Activated T-cell treated with anti-CD3 and anti-CD28 coated beads for 24 hours (primary cell): ENCODE measurements at places on chromosomes 3 and 15.

DNA sequence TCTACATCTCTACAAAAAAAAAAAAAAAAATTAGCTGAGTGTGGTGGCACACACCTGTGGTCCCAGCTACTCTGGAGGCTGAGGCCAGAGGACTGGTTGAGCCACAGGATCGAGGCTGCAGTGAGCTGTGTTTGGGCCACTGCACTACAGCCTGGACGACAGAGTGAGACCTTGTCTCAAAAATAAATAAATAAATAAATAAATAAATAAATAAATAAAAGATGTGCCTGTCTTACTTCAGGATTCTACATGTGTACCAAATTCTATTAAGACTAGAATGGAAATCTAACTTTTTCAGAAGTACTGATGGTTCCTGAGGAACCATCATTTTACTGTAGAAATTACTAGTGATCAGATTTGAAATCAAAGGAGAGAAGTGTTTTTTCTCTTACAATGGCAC is 51.9 kb downstream of the TTBK2 start:
- no peak for DNase-seq

- DNase-seq: no peak
Measured at GRCh38 chr15:101378879-101379278, 83.8 kb upstream of the SNRPA1 start.

- DNase-seq: peak; percentile 4
Measured at GRCh38 chr3:68007621-68008226, 353.3 kb upstream of the SUCLG2 start.

GRCh38 chr3:30811151-30811795 is 83.2 kb downstream of the GADL1 start:
- no peak for DNase-seq

- peak; percentile 74 for DNase-seq
Measured at GRCh38 chr15:94230883-94231722, at the start of gene MCTP2. Gene MCTP2, plus strand, starts transcription at chr15:94231561. Its CDS starts 66,705 bp downstream, at chr15:94298266.

GRCh38 chr3:101069901-101070798 is 76.9 kb upstream of the ABI3BP start:
- DNase-seq: peak; percentile 35

GRCh38 chr3:149177122-149177521 is 44.5 kb downstream of the CP start:
- no peak for DNase-seq

DNA sequence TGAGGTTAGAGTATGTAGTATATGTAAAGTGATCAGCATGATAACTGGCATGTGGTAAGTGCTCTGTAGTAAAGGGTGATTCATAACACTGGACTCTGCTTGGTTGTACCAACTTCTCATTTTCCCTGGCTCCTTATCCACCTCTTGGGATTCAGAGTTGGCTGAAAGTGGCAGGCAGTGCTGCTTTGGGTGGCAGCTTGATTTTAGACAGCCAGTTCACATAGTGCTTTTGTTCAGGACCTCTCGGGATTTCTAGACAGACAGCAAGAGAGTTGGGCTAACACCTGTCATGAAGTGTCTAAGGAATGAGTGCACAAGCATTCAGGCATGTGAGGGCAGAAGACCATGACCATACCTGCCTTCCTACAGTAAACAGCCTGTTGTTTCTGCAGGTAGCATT is 69.0 kb downstream of the RBM6 start:
- no peak for DNase-seq

- no peak for DNase-seq
Measured at GRCh38 chr3:149609595-149609994, 48.2 kb downstream of the WWTR1 start.

- no peak for DNase-seq
Measured at GRCh38 chr3:112302150-112302830, 8.3 kb upstream of the SLC9C1 start.

GRCh38 chr15:96125721-96126415 is 204.6 kb upstream of the NR2F2 start:
- DNase-seq: no peak

GRCh38 chr3:129694228-129694627 is 87.8 kb upstream of the PLXND1 start:
- DNase-seq: no peak

DNA sequence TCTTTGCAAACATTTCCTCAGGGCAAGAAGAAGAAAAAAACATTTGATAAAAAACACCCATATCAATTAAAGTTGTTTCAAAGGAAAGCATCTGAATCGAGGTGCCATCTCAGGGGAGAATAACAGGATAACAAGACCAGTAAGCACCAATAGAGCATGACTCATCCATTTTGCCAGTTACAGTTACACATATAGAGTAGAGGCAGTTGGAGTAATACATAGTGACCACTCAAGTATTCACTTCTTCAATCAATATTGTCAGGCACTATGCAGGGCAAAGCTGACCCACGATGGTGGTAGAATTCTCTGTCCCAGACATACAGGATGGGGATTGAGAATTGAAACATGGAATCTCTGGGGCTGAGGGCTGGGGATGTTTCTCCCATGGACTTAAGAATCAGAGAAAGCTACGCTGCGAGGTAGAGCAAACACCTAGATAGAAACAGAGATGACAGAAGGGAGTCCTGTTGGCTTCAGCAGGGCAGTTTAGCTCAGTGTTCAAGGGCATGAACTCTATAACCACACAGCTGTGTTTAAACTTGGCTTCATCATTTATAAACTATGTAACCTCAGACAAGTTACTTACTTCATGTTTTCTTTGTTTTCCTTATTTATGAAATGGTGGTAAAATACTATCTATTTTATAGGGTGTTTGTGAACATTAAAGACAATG is 186.4 kb upstream of the NANOGP8 start:
- DNase-seq: no peak

DNA sequence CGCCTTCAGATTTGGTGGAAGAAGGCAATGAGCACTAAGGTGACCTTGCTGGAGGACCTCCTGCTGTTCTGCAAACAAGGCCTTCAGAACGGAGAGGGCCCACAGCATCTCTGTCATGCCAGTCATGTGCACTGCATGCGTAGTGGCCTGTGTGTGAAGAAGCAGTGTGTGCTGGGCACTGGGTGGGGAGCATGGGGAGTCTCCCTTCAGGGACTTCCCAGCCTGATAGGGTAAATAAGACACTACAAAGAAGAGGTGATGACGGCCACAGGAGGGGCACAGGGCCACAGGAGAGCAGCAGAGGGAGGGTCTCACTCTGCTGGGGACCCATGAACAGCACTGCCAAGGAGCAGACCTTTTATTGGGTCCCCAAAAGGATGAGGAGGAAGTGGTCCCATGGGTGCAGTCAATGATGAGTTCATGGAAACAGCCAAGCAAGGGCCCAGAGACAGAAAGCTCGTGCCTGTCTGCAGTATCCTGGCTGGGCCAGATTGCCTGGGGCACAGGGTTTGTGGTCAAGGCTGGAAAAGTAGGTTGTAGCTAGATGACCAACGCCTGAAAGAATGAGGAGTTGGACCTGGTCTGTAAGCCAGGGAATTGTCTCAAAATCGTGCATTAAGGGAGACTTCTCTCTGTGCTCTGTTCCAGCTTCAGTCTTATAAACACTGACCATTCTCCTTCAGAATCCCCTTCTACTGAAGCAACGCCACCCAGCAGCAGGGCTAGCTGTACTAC is 67.8 kb upstream of the SEC61A1 start:
- DNase-seq: no peak

DNA sequence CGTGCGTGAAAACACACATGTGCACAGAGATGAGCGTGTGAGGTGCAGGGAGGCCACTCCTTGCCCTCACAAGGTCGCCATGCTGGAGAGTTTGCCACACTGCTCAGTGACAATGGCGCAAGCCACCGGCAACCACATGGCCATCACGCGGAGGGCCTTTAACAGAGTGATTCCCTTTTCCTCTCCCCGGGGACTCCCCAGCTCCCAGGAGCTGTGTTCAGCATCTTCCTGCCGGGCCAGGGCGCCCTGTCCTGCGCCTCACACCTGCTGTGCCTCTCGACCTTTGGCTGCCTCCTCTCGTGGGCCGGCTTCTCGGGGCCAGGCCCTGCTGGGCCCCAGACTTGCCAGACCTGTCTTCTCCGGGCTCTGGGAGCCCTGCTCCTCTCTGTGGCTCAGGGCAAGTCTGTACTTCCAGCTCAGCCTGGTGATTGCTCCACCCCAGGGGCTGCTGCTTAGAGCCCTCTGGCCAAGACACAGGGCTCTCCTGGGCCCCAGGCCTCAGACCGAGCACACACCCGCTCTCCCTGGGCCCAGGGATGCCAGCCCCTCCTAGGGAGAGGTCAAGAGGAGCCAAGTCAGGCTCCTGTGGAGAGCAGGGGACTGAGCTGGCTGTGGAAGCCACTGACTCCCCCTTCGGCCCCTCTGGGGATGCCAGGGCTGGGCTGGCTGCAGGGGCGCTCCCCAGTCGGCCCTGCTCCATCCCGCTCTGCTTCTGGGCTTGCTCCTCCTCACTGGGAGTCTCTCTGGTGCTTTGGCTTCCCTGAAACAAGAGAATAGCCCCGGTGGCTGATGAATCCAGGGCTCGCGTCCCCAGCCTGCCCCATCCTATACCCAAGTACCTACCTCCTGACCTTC is 5.6 kb downstream of the CCDC9B start:
- no peak for DNase-seq

- DNase-seq: no peak
Measured at GRCh38 chr3:167228135-167228534, 152.0 kb downstream of the ZBBX start.

GRCh38 chr15:50929062-50929461 is 20.6 kb downstream of the AP4E1 start:
- no peak for DNase-seq

DNA sequence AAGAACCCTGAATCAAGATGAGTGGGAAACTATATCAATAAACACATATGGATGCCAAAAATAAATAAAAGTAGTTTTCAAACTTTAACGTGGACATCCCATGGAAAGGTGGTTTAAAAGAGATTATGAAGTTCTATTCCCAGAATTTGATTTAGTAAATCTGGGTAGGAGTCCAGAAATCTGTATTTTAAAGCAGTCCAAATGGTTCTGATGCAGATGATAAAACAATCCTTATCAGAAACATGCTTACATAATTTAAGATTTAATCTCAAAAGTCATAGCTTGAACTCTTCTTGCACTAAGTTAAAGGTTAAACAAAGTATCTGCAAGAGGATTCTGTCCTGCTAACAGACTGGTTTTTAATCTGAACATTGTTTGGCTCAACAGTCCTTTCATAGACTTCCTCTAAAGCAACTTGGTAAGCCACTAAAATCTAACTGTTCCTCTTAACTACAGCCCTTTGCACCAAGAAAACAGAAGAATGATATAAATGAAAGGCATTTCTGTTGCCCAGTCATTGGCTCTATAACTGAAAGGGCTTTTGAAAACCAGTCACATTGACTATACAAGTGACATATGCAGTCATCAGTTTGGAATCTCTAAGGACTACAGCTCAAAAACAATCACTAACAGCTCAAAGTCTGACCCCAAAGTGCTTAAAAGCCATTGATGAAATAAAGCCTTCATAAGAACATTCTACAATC is 23.4 kb upstream of the MAP4 start:
- no peak for DNase-seq

- DNase-seq: no peak
Measured at GRCh38 chr3:193040836-193041672, 123.4 kb upstream of the MB21D2 start.

DNA sequence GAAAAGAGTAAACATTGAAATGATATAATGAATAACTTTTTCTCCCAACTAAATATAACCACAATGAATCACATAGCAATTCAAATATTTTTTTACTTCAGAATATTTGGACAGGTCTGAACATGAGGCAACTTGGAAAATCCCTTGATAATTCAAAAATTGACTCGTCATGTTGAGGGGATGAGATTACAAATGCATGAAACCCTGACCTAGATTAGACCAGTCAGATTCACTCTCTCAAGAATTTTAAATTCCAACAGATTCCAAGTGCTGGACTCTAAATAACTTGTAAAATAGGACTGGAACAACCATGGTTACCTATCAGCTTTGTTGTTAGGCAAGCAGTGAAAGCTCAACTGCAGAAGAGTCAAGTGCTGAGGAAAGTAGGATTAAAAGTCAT is 317.5 kb downstream of the GBE1 start:
- no peak for DNase-seq

GRCh38 chr3:26256224-26256623 is 366.3 kb upstream of the LRRC3B start:
- DNase-seq: no peak

DNA sequence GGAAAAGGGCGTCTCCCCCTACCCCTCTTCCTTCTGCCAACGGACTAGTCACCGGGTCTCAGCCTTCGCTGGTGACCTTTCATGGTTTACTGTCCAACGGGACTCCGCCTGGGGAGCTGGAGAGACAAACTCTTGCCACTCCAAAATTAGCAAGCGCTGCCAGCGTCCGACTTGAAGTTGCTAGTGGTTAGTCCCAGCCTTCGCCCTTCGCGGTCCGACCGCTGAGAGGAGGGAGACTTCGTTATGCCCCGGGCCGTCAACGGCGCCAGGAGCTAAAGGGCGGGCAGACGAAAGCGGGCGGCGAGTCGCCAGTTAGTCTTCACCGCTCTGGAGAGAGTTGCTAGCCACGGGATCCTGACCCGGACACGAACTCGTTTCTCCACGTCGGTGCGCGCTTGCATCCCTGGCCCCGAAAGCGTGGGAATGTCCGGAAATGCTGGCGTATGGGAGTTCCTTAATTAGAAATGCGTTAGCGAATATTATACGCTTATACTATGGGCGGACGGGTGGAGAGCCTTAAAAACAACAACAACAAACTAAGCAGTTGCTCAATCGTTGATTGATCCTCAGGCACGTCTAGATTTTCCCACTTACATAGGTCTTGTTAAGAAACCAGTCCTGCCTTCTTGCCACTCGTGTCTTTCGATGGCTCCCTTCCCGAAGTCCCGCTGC is 716 bp downstream of the SMC4 start:
- peak; percentile 23 for DNase-seq

DNA sequence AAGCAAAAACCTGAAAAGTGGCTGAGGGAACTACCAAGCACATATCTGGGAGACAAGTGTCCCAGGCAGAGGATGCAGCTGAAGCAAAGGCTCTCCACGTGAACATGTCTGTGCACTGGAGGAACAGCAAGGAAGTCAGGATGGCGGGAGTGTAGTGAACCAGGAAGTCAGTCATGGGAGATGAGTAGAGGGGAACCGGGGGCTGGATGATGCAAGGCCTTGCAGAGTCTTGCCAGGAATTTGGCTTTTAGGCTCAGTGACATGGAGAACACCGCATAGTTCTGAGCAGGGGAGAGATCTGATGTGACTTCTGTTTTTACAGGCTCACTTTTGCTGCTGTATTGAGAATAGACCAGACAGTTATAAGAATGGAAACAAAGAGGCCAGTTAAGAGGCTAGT is 19.0 kb downstream of the C2CD4A start:
- no peak for DNase-seq

DNA sequence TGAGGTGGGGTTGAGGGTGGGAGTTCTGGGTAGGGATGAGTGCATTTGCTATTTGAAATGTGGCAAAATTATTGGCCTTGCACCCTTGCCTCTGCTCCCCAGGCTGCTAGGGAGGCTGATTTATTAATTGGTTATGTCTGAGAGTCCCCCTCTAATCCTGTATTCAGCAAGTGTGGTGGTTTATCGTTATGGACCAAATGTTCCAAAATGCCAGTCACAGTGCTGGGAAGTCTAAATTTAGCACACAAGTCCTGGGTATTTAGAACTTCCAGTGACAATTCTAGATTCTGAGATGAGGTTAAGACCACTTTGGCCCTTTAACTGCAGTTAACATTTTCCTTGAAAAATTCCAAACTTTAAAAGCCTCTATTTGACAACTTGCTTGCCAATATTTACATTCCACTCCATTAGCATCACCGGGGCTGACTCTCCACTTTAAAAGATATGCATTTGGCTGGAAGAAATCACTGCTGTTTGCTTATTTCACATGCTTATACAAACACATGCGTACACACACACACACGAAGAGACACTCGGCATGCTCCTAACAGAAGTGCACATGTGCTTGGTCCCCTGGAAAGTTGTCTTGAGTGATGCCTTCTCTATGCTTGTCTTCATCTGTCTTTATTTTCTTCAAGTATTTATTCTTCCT is 247.7 kb downstream of the IL20RB start:
- DNase-seq: no peak

- no peak for DNase-seq
Measured at GRCh38 chr3:178479446-178479845, 56.8 kb upstream of the KCNMB2 start.
